ENCODE measurements at places on chromosomes 2 and 18.

GRCh38 chr2:3143602-3144001 lies 234.0 kb downstream of the EIPR1 start:
- DNase-seq: no peak

GRCh38 chr2:236393581-236393980 lies 129.4 kb upstream of the ASB18 start:
- no peak for DNase-seq

DNA sequence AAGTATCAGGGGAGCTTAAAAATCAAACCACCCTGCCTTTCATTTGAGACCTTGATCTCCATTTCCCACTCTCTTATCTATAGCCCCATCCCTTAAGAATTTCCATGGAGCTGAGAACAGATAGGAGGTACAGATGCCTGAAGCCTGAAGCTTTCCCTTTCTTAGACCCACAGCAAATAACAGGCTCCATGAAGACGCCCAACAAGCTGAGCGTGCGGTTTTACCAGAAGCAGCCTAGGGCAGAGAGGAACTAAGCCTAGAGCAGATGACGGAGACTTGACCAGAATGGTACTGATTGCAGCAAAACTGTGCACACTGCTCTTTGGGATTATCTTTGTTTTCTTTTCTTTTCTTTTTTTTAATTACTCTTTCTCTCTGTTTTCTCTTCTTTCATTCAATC lies 1.7 kb upstream of the ERBB4 start:
- no peak for DNase-seq

- no peak for DNase-seq
These were observed 164.0 kb upstream of the SESTD1 start for GRCh38 chr2:179428649-179429048.

DNA sequence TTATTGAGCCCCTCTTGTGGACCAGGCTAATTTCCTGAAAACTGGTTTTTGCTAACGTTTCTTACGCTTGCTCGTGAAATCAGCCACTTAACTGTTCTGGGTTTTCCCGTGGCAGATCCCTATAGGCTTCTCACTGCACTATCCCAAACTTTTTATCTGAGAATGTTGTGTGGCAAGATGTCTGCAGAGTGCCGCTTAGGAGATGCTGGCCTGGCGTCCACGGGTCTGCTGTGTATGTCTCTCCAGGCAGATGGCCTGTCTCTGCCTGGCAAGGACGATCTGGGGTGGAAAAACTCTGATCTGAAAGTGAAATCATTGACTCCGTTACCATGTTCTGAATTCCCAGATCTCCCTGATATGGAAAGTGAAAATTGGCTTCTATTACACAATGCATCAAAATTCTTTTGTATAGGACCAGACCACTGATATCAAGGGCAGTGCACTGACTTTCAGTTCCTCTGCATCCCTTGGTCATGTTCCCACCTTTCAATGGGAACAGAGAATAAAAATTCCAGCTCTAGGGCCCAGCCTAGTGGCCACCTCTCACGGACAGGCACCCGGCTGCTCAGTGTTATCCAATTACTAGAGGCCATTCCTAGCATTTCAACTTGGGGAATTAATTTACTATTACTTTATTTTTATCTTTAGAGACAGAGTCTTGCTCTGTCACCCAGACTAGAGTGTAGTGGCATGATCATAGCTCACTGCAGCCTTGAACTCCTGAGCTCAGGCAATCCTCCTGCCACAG lies 154.6 kb downstream of the ACOXL start:
- no peak for DNase-seq

- no peak for DNase-seq
These were observed 39.4 kb downstream of the MYT1L start for GRCh38 chr2:2291500-2292260.

- no peak for DNase-seq
These were observed 54.4 kb downstream of the NAPG start for GRCh38 chr18:10580215-10580614.

GRCh38 chr18:77127769-77128671 lies 4.6 kb downstream of the MBP start:
- peak; percentile 78 for DNase-seq

DNA sequence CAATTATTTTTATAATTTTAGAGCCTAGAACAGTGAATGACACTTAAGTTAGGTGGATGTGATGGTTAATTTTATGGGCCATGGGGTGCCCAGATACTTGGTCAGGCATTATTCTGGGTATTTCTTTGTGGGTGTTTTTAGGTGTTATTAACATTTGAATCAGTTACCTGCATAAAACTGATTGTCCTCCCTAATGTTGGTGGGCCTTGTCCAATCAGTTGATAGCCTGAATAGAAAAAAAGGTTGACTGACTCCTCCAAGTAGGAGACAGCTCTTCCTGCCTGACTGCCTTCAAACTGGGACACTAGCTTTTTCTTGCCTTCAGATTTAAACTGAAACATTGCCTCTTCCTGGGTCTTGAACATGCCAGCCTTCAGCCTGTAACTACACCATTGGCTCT lies 312.9 kb upstream of the FIGN start:
- DNase-seq: no peak

DNA sequence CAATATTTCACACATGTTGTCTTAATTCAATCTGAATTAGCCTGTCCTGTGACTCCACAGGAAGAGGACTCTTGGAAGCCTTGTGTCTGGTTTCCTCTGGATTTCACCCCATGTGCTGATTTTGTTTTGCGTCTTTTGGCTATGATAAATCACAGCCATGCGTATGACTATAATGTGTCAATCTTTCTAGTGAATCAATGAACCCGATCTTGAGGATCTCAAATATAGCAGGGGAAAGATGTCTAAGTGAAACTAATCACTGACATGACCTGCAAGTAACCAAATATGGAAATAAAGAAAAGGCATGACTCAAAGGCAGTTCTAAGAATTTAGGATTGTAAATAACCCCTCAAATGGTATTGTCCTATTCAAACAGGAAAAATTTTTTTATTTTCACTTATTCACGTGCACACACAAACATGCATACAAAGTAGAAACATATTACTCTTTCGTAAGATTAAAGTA lies 8.2 kb downstream of the WDFY1 start:
- DNase-seq: no peak

GRCh38 chr2:239833269-239834109 lies 191.7 kb downstream of the NDUFA10 start:
- peak; percentile 38 for DNase-seq

GRCh38 chr2:190664240-190664639 lies 15.4 kb downstream of the NAB1 start:
- no peak for DNase-seq

- no peak for DNase-seq
These were observed 493.7 kb downstream of the TMX3 start for GRCh38 chr18:68221111-68221724.

- peak; percentile 58 for DNase-seq
These were observed at the start of gene PRLH for GRCh38 chr2:237566401-237567235. Gene PRLH (plus strand): TSS chr2:237566574. CDS start chr2:237566574, 0 bp downstream.

DNA sequence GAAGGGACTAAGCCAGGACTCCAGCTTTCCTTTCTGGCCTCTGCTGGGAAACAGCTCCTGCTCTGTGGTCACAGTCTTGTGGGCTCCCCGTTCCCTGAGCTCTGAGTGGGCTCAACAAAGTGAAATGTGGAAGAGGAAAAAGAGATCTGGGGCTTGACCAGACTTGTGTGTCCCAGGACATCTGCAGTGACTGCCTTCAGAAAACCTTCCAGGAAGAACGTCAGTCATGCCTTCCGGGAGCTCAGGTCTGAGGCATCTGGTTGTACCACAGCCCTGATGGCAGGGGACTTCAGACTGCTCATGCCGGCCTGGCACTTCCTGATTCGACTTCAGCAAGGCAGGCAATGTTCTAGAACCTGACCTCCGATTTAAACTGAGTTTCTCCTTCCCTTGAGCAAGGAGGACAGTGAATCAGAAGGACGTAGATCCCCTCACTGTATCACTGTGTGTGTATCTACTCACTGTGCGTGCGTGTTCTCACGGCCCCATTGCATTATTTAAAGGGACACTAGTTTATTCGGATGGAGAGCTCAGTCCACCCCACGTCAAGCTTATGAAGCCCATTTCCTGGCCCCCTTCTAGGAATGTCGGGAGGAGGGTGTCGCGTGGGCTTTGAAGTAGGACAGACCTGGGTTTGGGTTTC lies 548 bp upstream of the FBLN7 start:
- DNase-seq: no peak

- DNase-seq: no peak
These were observed 26.3 kb downstream of the CNGA3 start for GRCh38 chr2:98372579-98372978.

GRCh38 chr2:213766465-213766901 lies 482.2 kb downstream of the SPAG16 start:
- no peak for DNase-seq

DNA sequence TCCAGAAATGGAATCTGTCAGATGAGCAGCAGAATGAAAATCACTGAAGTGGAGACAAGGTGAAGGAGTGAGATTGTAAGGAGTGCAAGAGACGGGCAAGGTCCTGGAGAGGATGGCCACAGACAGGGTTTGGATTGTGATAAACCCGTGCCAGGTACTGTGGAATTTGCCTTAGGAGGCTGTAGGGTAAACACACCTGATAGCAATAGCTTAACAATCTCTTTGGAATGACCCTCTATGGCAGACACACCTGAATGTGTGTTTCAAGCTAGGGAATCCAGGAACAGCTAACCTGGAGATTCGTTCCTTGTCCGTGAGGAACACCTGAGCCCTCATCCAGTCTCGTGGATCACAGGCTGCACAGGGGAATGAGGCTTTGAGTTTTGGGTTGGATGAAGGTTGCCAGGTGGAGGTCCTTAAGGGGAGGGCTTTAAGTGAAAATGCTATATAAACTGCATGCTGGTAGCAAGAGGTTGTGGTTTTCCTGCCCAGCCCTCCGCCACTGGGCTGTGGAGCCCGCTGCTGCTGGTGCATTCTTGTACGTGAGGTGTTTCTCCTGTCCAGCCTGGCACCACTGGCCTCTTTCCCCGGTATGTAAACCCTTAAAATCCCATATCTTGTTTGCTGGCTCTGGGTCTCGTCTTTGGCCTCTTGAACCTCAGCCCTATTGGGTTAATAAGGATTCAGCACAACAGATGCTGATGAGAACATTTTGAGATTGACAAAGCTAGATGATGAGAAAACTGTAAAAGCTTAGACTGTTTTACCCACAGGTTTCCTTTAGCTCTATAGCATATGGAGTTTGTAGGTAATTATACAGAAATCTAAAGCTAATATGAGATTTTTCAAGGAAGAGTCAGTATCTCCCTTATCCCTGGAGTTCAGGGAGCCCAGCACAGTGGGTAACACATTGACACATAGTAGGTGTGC lies 117.9 kb downstream of the ARHGAP15 start:
- peak; percentile 79 for DNase-seq

GRCh38 chr2:84022810-84023431 lies 436.2 kb downstream of the SUCLG1 start:
- no peak for DNase-seq

DNA sequence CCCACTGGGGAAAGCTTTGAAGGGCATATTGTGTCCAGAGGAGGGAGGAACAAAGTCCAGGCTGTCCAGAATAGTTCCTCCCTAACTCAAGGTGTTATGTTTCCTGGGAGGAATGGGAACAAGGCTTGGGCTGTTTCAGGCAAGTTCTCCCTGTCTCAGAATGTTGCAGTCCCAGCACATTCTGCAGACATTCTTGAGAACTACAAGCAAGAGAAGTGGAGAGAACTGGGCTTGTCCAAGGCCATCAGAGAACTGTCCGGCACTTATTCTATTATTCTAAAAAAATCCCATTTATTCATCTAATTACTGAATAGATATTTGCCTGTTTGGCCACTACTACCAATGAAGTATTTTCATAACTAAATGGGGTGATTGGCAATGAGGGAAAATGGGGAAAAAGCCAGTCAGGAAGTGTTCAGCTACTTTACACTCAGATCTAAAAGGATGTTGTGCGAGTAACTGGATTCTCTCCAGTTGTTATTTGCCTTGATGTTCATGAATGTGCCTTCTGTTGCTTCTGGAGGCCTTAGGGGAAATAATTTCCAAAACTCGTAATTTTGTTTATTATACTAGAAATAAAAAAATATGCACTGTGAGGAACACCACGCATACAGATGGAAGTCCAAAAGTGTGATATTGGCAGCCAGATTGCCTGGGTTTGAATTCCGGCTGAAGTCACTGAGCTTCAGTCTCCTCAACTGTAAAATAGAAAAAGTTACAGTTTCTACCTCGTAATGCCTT lies 300.1 kb upstream of the RND3 start:
- DNase-seq: no peak

GRCh38 chr2:132715386-132716351 lies 45.7 kb upstream of the LYPD1 start:
- no peak for DNase-seq

DNA sequence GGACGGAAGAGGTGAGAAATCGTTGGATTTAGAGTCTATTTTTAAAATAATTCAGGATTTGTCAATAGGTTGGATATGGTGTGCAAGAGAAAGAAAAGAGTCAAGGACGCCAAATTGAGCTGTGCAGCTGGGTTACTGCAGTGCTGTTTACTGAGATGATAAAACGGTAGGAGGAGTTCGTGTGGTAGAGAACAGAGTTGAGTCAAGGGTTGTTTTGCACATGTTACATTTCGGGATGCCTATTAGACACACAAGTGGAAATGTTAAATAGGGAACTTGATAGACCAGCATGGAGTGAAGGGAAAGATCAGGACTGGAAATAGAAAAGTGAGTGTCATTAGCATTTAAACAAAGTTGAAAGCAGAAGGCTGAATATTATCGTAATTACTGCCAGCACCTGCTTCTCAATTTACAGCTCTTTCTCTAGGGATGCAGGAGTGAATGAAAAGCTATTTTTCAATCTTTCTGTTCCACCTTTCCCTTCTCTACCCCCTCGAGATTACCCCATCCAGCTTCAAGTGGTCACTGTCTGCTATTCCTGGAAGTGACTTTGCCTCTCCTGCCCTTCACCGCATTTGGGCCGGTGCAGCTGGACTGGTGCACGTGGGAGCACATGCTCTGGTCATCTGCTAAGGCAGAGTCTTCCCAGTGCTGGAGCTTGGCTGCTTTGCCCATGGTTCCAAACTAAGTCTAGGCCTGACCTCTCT lies 30.3 kb downstream of the GPR75 start:
- DNase-seq: no peak

GRCh38 chr2:33129263-33130053 lies 182.7 kb downstream of the LTBP1 start:
- no peak for DNase-seq

- DNase-seq: no peak
These were observed 8.8 kb downstream of the NABP1 start for GRCh38 chr2:191686729-191687128.

GRCh38 chr2:136238286-136239078 lies 120.5 kb upstream of the CXCR4 start:
- DNase-seq: peak; percentile 74

DNA sequence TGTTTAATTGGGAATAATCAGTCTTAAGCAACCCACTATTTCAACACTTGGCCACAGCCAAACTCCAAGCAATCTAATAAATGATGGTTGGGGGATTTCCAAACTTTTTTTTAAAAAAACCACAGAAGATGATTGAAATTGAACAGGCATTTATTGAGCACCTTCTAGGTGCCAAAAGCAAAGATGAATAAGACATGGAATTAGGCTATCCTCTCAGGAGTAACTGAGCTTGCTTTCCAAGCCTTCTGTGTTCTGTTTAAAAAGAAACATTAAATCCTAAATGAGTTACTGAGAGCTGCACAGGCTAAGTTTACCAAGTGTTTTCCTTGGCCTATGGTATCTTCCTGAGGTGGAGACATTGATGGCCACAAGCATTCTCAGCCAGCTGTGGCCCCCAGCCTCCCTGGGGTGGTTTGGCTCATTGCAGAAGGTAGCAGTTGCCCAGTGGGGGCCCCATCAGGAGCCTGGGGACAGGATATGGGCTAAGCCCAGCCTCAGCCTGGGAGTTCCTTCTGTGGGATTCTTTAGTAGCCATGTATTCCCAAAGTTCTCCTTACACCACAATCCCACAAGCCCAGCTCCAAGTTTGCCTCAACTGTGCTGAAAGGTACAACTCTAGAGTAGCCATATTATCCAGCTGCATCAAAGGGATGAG lies 174.3 kb downstream of the C1D start:
- no peak for DNase-seq

- DNase-seq: no peak
These were observed 24.5 kb downstream of the RAB10 start for GRCh38 chr2:26058390-26058789.
